Type B pancreatic cell (in vitro differentiated cells): ENCODE measurements at places on chromosomes 16 and 17.
A peak's percentile ranks its signal among the peaks of the same experiment; 100 is the strongest.

DNA sequence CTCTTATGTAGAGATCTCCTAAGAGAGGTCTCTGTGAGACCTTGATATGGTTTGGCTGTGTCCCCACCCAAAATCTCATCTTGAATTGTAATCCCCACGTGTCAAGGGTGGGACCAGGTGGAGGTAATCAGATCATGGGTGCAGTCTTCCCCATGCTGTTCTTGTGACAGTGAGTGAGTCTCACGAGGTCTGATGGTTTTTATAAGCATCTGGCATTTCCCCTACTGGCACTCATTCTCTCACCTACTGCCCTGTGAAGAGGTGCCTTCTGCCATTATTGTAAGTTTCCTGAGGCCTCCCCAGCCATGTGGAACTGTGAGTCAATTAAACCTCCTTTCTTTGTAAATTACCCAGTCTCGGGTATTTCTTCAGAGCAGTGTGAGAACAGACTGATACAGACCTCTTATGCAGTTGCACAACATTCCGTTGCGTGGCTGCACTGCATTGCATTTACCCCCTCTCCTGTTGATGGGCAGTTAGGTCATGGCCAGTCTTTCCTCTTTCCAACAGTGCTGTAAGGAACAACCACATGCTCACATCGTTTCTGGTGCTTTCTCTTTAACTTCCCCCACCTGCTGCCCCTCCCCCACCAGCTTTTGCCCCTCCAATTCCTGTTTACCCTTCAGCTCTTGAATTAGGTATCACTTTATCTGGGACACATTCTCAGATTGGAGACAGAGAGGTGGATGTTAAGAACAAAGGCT, 43.6 kb upstream of the MED9 start:
- no peak for DNase-seq

DNA sequence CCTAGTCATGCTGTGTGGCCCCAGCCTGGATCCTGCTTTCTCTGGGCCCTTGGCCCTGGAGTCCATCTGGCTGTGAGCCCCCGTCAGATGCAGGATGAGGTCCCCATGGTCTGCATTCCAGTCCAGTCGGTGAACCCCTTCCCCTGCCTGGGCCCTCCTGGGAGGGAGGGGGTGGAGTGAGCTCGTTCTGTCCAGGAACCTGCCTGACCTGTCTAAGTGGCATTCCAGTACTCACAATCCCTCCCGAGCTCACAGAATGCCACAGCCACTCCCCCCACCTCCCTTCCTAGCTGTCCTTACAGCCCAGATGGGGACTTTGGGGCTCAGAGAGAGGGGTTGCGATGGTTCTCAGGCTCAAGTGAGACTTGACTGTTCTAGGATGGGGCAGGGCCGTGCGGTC, 15.5 kb downstream of the SPNS2 start:
- no peak for DNase-seq

DNA sequence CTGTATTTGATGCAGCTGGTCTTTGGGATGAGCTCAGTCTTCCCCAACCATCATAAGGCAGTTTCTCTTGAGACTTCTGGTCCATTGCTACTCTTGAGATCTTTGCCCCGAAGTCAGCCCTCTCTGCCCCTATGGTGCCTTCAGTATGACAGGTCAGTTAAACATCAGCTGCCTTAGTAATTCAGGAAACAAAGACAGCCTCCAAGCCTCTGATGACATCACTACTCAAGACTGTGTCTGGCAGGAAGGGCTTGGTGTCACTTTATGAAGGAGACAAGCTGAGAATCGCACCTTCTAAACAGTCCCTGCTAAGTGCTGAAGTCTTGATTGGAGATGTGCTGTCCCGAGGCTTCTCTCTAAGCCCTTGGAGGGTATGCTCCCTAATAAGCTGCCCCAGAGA, 104.9 kb upstream of the TBX2 start:
- no peak for DNase-seq

GRCh38 chr16:25014500-25015147, 545 bp downstream of the ARHGAP17 start:
- peak; percentile 71 for DNase-seq

DNA sequence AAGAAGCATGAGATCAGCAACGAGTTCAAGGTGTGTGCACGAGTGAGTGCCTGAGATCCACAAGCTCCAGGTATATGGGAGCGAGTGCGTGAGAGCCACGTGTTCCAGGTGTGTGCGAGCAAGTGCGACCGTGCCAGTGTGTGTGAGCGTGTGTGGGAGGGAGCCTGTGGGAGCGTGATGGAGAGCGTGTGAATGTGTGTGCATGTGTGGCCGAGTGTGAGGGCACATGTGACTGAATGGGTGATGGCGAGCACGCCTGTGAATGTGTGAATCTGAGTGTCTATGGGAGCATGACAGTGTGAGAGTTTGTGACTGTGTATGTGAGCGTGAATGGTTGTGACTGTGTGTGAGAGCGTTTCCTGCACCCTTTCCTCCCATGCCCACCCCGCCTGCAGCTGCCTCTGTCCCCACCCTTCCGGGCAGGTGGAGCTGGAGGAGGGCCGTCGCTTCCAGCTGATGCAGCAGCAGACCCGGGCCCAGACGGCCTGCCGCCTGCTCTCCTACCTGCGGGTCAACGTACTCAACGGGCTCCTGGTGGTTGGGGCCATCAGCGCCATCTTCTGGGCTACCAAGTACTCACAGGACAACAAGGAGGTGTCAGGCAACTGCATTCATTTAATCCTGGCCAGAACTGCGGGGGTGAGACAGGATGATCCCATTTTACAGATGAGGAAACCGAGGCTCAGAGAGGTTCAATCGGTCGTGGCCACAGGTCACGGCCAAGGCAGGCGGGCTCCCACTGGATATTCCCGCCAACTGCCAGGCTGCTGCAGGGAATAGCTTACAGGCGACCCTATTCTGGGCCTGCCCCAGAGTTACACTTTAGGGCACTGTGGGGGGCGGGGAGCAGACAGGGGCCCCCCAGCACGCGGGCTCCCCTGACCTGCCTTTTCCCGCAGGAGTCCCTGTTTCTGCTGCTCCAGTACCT, 3.7 kb downstream of the TMC8 start:
- no peak for DNase-seq

DNA sequence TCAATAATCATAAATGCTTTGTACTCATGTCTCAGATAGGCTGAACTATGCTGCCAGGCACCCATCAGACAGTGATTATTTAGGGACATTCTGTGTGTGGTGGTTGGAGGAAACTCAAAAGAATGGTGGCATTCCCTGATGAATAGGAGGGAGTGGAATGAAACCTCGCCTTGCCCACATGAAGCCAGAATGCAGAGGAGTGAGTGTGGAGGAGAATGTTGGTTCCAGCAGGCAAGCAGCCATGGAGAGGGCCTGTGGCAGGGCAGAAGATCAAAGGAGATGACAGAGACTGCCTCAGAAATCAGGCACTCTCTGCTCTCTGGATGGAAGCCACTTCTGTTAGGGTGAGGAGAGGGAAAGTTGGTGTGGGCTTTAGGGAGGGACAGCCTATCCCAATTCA, 22.5 kb downstream of the KCTD19 start:
- no peak for DNase-seq

DNA sequence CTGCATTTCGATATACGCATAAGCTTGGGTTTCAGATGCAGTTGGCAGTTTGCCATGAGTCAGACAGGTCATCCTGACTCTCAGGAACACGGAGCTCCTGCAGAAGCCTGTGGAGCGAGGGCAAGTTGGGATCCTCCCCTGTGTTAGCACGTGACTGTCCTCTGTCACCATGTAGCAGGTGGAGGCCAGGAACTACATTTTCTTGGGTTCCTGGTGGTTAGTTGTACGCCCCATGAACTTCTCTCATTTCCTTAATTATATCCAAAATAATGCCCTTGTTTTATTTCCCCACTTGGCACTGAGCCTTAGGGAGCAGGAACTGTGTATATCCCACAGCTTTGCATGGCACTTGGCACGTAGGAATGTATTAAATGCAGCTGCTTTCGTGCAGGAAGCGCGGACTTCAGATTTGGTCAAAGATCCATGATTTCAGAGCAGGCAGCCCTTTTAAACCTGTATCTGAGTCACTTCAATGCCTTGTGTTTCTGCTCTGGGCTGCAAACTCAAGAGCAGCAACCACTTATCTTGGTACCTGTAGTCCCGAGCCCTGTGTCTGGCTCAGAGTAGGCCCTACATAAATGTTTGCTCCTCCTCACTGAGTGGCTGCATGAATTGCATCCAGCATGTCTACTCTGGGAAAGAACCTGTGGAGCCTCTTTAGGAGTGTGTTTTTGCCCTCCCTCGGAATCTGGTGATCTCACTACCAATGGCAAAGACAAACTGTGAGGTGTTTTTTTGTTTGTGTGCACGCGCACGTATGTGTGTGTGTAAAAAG, 428.4 kb downstream of the MAF start:
- DNase-seq: no peak

DNA sequence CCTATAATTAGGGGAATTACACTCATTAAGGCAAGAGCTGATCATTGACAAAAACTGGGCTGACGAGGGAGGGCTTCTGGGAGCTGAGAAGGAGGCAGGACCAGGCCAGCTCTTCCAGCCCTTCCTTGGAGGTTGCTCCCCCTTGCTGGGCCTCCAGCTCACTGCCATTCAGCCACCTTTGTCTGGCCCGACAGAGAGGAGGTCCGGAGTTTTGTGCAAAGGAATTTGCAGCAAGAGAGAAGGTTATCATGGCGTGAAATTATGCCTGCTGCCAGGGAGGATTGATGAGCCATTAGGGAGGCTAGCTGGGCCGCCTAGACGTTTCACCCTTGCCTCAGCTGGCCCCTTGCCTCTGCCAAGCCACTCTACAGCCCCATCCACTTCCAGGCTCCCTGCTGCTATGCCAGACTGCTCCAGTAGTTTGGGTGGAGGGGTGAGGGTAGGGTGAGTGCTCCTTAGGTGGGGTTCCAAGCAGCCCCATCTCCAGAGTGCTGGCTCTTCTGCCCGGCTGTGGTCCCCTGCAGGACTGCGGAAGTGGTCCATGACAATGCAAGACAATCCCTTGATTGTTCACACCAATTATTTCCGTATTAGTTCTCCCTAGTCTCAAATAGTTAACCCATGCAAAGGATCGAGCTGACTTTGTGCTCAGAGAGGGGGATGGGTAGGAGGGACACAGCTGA, 17.1 kb upstream of the PHF12 start:
- DNase-seq: no peak

GRCh38 chr16:48492133-48492532, 106.9 kb upstream of the SIAH1 start:
- DNase-seq: no peak

GRCh38 chr17:1875597-1875996, 45.8 kb downstream of the RPA1 start:
- no peak for DNase-seq

DNA sequence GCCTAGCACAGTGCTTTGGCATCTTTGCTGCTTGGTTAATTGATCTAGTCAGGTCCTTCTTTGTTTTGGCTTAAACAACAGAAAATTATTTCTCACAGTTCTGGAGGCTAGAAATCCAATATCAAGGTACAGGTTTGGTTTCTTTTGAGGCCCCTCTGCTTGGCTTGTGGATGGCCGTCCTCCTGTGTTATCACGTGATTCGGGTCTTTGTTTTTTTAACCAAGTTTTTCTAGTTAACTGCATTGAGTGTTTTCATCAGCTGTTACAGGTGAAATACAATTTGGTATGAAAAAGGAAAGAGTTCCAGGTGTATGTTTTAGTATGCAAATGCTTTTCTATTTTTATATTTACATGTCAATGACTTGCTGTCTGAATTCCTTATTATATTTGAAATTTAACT, 2.8 kb downstream of the NLK start:
- DNase-seq: no peak

DNA sequence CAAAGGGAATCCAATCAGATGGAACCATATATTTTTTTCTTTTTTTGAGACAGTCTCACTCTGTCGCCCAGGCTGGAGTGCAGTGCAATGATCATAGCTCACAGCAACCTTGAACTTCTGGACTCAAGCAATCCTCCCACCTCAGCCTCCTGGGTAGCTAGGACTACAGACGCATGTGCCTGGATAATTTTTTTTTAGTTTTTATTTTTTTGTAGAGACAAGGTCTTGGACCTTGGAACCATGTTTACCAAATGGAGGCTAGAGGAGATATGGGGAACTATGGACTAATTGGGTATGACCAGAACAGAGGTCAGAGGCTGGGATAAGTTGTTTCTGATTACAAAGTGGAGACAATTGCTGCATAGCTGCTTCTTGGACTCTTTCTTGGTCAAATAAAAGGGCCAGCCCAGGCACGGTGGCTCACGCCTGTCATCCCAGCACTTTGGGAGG, 41.2 kb upstream of the ADCY9 start:
- DNase-seq: no peak

- no peak for DNase-seq
Observed at GRCh38 chr17:66860204-66860603, 25.3 kb downstream of the CACNG5 start.

GRCh38 chr16:9372934-9373890, 281.8 kb downstream of the HAPSTR1 start:
- DNase-seq: peak; percentile 55

- DNase-seq: no peak
Observed at GRCh38 chr16:54508351-54508750, 221.8 kb upstream of the IRX3 start.

- DNase-seq: no peak
Observed at GRCh38 chr17:17125136-17126084, 80.7 kb downstream of the PLD6 start.

- DNase-seq: no peak
Observed at GRCh38 chr17:43848601-43849000, 1.6 kb downstream of the CD300LG start.

DNA sequence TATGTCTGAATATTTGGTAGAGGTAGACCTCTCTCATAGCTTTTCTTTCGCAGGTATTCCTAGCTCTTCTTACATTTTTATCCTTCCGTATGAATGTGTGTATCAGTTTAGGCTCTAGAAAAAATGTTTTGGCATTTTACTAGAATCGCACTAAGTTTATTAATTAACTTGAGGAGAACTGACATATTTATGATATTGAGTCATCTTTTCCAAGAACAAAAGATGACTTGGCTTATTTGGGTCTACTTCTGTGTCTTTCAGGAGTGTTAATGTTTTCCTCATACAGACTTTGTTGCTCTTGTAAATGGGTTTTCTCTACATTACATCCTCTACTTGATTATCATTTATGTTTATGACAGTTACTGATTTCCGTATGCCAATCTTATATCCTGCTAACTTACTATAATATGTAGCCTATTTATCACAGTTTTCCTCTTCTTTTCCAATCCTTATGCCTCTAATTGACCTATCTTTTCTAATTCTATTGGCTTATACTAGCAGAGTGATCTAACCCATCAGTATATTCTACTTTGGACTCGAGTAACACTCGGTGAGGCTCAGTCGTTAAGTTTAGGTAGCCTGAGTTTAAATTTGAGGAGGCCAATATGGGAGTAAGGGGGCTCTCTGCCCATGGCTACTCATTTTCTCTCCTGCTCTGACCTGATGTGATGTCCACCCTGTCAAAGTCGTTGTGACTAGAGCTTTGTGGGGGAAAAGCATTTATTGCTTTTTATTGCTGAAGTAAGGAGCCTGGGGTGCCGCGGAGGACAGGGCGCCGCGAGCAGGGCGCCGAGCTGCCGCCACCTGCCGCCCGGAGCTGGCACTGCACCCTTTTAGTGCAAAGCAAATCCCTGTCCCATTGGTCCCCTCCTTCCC, 20.0 kb downstream of the ST6GALNAC1 start:
- DNase-seq: peak; percentile 83

- DNase-seq: no peak
Observed at GRCh38 chr17:12918142-12918541, 99.7 kb downstream of the ELAC2 start.

- no peak for DNase-seq
Observed at GRCh38 chr17:1347589-1348323, 52.3 kb downstream of the YWHAE start.
